B cell (primary cell): ENCODE measurements at places on chromosomes 4 and X. TPM values are rescaled to one million over a fixed set of nuclear protein-coding genes. Genes with fewer than 3 reads are reported as not detected.

Gene RNF128
- total RNA-seq = not detected in 2 replicates

DNA sequence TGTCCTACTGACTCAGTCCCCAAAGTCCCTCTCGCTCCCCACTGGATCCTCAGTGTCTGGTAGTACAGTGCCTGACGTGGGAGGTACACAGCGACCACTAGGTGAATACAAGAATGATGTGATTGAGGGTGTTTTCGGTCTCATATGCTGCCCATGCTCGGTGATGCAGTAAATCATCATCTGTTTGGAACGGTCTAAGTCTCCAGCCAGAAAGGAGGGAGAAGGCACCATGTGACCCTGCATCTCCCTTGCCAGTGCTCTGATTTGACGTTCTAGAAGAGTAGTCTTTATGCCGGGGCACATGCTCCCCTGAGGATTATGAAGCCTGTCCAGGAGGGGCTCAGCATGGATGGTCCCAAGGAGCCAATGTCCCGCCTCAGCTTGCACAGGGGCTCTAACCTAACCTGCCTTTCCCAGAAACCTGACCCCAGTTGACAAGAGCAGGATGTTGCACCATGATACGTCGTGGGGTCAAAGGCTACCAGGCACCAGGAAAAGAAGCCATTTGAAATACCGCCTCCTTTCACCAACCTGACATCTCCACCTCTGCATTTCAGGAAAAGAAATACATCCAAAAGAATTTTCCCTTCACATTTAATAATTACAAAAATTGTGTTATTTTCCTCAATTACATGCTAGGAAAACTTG, 13.8 kb upstream of the PLXNB3 start:
- peaks cover 5% of the 10 kb centered on the region for H3K4me1 ChIP-seq
- no peak overlapping the region for H3K4me3 ChIP-seq
- DNase-seq = no peak
- no peaks in the 10 kb centered on the region for H3K36me3 ChIP-seq

GRCh38 chr4:52248820-52249219, 197.7 kb downstream of the SPATA18 start:
- no peak overlapping the region for H3K27ac ChIP-seq
- no peaks in the 10 kb centered on the region for H3K27me3 ChIP-seq

Gene TCEAL5
- total RNA-seq = not detected in 2 replicates
